ENCODE measurements at places on chromosomes 2 and 18.

DNA sequence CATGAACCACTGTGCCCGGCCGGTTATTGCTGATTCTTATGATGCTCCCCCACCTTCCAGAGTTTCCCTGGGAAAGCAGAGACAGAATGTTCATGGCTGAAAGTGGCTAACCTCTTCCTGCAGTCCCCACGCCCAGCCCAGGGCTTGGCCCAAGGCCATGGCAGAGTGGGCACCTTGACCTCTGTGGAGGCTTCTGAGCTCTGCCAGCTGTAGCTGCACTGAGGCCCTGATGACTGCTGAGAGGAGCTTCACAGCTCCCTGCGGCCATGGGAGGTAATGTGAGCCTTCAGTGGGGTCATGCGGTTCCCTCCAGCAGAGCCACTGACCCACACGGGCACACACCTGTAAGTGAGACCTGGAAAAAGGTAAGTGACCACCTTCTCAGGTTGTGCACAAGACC is 13.3 kb downstream of the EFHD1 start:
- no peak for ATAC-seq

- no peak for ATAC-seq
These were observed 20.1 kb downstream of the PAX8 start for GRCh38 chr2:113258471-113259147.

GRCh38 chr2:200288670-200289429 is 17.6 kb upstream of the SPATS2L start:
- ATAC-seq = no peak

DNA sequence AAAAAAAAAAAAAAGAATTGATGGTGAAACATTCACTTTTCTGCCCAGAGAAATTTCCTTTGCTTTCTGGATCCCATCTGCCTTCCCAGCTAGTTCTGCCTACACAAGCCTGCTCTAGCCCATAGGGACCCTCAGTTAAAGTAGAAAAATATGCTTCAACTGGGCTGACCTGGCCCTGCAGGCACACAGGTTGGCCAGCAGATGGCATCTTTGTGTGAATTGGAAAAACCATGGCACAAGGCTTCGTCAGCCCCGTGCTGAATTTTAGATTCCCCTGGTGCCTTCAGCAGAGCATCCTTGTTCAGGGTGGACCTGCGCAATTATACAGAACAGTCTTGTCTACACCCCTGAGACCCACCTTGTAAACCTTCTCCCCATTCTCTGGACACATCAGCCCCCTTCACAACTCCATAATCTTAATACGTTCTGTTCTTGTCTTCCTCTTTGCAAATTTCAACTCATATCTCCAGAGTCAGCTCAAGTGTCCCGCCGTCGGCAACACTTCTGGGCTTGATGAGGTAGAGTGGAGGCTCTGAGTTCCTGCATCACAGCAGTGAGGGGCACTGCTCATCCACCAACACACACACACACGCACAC is 114.5 kb downstream of the INSIG2 start:
- peak; percentile 69 for ATAC-seq

DNA sequence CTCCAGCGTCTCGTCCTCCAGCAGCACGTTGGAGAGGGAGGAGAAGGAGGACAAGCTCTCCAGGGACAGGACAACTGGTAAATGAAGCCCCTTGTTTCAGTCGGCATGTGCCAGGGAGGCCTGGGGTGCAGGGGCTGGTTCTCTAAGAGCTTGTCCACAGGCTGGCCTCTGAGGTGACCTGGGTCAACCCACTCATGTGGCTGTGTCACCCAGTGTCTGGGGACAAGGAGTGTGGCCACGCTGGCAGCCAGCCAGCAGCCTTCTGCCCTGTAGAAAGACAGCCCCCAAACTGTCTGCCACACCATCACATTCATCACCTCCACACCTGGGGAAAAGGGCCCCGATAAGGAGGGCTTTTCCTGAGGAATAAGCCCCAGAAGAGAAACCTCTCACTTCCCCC is 119.5 kb downstream of the TPGS2 start:
- no peak for ATAC-seq

DNA sequence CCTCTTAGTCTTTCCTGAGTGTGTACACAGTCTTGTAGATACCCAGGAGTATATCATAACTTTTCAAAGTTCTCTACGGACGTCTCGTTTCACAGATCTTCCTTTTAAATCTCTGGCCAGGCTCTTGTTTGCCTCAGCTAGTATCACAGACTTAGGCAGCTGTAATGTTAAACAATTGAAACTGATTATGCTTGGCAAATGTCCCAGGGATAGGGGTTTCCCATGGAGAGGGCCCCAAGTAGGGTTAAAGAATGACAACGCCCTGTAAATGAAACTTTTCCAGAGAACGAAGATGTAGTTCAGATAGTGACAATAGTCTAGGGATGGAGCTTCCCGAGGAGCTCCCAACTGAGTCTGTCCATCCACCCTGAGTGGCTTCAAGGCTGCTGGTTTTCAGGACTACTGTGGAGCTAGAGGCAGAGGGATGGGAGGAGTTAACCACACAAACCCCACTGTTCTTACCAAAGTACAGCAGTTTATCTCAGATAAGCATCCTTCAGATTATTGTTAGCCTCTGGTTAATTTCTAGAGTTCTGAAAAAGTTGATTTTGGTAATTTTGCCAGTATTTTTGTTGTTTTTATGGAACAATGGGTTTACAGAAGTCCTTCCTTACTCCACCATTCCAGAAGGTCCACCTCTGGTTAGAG is 9.1 kb downstream of the NEURL3 start:
- ATAC-seq = no peak

DNA sequence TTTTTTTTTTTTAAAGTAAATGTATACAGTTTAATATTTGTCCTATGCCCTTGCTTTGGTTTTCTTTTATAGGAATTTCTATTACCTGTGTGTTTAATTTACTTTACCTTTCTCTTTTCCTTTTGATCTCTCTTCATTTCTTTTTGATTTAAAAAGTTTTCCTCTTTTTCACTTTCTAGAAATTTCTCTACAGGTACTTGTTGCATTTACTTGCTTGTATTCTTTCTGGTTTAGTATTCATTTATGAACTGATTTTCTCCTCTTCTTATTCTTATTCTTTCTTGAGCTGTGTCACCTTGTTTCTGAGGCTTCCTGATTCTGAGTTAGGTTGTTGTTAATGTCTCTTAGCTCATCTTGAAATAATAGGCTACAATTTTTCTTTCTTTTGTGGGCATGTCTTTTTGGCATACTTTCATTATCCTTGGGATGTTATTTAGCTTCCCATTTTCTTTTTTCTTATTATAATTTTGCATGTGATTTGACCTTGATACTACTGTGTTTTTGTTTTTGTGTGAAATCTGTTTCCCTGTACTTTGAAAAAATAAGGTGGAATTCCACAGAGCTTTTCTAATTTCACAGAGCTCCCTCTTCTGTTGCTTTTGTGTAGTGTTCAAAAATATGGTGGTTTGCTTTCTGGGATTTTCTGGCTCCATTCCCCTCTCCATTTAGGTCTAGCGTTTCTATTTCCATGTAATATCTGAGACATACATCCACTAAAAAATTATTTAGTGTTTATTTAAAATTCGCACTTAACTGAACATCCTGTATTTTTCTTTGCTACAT is 25.5 kb upstream of the ALMS1 start:
- no peak for ATAC-seq

DNA sequence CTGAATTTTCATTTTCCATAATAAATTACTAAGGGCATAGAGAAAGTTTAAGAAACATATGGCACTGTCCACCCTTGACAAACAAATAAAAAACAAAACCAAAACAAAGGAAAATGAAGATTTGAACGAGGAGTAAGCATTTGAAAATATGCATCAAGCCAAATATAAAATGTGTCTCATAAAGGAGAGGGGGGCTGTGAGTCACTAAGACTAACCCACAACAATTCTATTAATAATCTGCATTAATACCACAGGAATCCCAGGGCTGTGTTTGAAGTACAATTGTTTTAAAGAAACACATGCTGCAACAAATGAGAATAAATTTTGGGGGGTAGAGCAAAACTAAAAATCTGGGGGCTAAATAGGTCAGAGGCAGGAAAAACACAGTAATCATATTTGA is 53.8 kb upstream of the STK17B start:
- no peak for ATAC-seq

DNA sequence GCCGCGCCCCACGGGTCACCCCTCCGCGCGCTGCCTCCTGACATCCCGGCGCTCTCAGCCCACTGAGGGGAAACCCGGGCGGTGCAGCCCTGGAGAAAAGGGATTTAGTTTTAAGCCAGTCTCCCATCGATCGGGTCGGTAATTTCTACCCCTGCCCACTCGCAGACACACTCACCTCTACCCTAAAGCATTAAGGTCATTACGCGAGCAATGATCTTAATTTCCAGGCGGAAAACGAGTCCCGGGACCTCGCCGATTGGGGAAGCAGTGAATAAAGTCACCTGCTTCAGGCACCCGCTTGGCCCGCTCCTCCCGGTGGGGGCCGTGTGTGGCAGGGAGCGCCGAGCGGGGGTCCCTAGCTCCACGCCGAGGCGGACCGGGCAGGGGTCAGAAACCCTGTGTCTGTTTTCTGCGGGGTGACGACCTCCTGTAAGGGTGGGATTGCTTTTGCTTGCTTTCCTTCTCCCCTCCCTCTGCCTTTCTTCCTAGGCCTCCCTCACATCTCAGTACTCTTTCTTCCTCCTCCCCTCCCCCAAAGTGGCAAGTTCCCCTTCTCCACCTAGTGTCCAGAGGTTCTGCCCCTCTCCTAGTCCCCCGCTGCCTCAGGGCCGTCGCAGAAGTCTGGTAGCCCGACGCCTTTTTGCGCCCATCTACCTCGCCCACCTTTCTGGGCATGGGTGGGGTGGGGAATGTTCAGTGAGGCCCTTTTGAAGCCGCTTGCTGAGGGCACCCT is 142.6 kb downstream of the MEIS1 start:
- no peak for ATAC-seq

GRCh38 chr2:60676706-60677330 is 79.2 kb upstream of the PAPOLG start:
- no peak for ATAC-seq

- ATAC-seq = no peak
These were observed 78.0 kb downstream of the MARCHF4 start for GRCh38 chr2:216294305-216294704.

DNA sequence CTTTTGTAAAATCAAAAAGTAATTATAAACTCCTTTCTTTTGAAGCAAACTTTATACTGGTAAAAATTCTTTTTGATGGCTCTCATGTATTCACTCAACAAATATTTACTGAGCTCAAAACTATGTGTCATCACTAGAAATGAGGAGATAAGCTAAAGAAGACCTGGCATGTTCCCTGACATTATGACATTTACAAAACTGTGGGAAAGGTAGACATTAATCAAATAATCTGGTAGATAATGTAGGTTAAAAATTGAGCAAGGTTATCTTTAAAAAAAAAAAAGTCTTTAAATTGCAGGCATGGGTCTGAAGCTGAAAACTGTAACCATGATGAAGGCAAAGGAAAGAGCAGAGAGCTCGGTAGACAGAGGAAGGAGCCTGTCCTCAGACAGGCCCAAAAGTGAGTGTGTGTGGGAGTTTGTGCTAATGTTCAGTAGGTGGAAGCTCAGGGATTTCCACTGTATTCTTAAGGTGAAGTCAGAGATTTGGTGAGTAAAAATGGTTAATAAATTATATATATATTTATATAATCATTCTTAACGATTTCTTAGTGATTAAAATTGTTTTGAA is 612.9 kb downstream of the LRP1B start:
- no peak for ATAC-seq
